ENCODE measurements at places on chromosomes 16 and 17.

- DNase-seq, result no peak
Measured at GRCh38 chr16:74738113-74738541, 36.5 kb downstream of the FA2H start.

- no peak for DNase-seq
Measured at GRCh38 chr17:17782523-17783115, 54.2 kb downstream of the SREBF1 start.

DNA sequence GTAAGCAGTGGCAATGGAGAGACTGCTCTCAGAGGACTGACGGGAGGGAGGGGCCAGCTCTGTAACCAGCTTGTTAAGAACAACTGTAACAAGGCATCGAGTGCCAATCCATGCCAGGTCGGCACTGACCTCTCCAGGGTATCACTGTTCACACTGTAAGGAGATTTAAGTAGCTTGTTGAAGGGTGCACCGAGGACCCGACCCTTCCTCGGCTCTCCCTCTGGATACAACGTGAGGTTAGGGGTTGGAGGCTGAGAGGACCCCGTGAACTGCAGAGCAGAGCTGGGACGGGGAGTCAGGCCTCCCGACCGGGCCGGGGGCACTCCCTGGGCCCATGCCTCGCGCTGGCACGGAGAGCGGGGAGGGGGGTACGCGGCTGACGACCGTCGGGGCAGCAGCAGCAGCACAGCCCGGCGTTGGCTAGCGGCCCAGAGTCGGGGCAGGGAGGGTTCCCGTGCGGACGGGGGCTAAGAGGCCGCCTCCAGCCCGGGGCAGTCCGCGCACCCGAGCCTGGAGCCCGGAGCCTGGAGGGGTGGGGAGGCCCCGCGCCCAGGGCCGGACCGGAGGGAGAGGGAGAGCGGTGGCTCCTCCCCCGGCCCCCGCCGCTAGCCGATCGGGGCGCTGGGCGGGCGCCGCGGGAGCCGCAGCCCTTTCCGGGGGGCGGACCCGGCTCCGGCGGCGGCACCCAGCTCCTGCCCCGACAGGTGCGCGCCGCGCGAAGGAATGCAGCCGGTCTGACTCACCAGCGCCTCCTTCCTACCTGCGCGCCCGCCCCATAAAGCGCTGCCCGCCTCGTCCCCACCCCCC is at the start of gene ITGB4:
TSS of gene ITGB4 (plus strand) at position 804 of the 807 bp plus-strand sequence. CDS start 3,245 bp downstream, outside the sequence.
- no peak for DNase-seq

GRCh38 chr17:9050801-9051401 is 29.6 kb downstream of the NTN1 start:
- DNase-seq, result no peak

Data from dorsolateral prefrontal cortex (tissue), 122 donors.